Esophagus squamous epithelium (tissue), 5 donors: ENCODE measurements at places on chromosomes 11 and 22.

- H3K36me3 ChIP-seq: no peaks in the 10 kb centered on the region
- H3K4me1 ChIP-seq: no peaks in the 10 kb centered on the region
- H3K27me3 ChIP-seq: peaks cover 24% of the 10 kb centered on the region
- H3K27ac ChIP-seq: no peak overlapping the region
- H3K4me3 ChIP-seq: no peak overlapping the region
Observed at GRCh38 chr11:20597154-20597679, 2.2 kb upstream of the SLC6A5 start.

GRCh38 chr11:5700421-5701054 is 10.9 kb downstream of the TRIM22 start:
- H3K36me3 ChIP-seq: no peaks in the 10 kb centered on the region
- no peaks in the 10 kb centered on the region for H3K27me3 ChIP-seq
- DNase-seq: no peak
- no peak overlapping the region for H3K4me3 ChIP-seq
- no peak overlapping the region for H3K27ac ChIP-seq

GRCh38 chr22:42142771-42143461 is 12.3 kb upstream of the CYP2D6 start:
- H3K4me1 ChIP-seq: no peaks in the 10 kb centered on the region
- no peaks in the 10 kb centered on the region for H3K36me3 ChIP-seq
- no peak overlapping the region for H3K4me3 ChIP-seq
- DNase-seq: no peak
- no peaks in the 10 kb centered on the region for H3K27me3 ChIP-seq
- no peak overlapping the region for H3K27ac ChIP-seq

- H3K27me3 ChIP-seq: no peaks in the 10 kb centered on the region
- H3K4me1 ChIP-seq: peaks cover 9% of the 10 kb centered on the region
- DNase-seq: peak; percentile 44
- no peaks in the 10 kb centered on the region for H3K36me3 ChIP-seq
Observed at GRCh38 chr11:82867495-82868082, 32.6 kb downstream of the PRCP start.
